Bronchial smooth muscle cell (primary cell): ENCODE measurements at places on chromosomes 11 and 22. TPM values are rescaled to one million over a fixed set of nuclear protein-coding genes. Genes with fewer than 3 reads are reported as not detected.

XKR3 gene
- not detected in 2 replicates for total RNA-seq

CDC45 gene
- 1.1 and 2.0 TPM in 2 replicates for total RNA-seq

CRYAB gene
- 9.0 and 11.9 TPM in 2 replicates for total RNA-seq

PDE2A gene
- total RNA-seq = 0.34 TPM in 1 of 2 replicates, not detected in the other

GLYATL1 gene
- total RNA-seq = 0.17 and 0.63 TPM in 2 replicates

FBXO7 gene
- total RNA-seq = 39.9 and 43.5 TPM in 2 replicates

BARX2 gene
- total RNA-seq = not detected in 2 replicates

APOL3 gene
- 18.4 and 26.5 TPM in 2 replicates for total RNA-seq

APBB1 gene
- 53.4 and 69.9 TPM in 2 replicates for total RNA-seq

AGBL2 gene
- total RNA-seq = 1.1 and 3.7 TPM in 2 replicates

EXPH5 gene
- total RNA-seq = 1.5 and 2.4 TPM in 2 replicates

SERHL2 gene
- total RNA-seq = 6.1 and 9.0 TPM in 2 replicates

CALCA gene
- total RNA-seq = not detected in 2 replicates

PKNOX2 gene
- 0.32 and 0.77 TPM in 2 replicates for total RNA-seq

TRIM34 gene
- 19.4 and 23.1 TPM in 2 replicates for total RNA-seq

GUCY1A2 gene
- under 0.01 TPM in 1 of 2 replicates, not detected in the other for total RNA-seq

APOL4 gene
- total RNA-seq = 0.95 and 8.7 TPM in 2 replicates

CNIH2 gene
- 0.17 TPM in 1 of 2 replicates, not detected in the other for total RNA-seq

IGSF22 gene
- not detected in 2 replicates for total RNA-seq

PANX3 gene
- not detected in 2 replicates for total RNA-seq

OR51L1 gene
- total RNA-seq = not detected in 2 replicates

CENPM gene
- total RNA-seq = 1.9 and 3.9 TPM in 2 replicates

SLC39A13 gene
- total RNA-seq = 36.7 and 49.2 TPM in 2 replicates

NPAS4 gene
- not detected in 2 replicates for total RNA-seq

NRGN gene
- 0.32 TPM in 1 of 2 replicates, not detected in the other for total RNA-seq

FGF19 gene
- not detected in 2 replicates for total RNA-seq

TUB gene
- 7.6 and 9.5 TPM in 2 replicates for total RNA-seq

CLNS1A gene
- total RNA-seq = 141 and 299 TPM in 2 replicates

PARVA gene
- total RNA-seq = 21.0 and 26.0 TPM in 2 replicates

OR2AT4 gene
- total RNA-seq = not detected in 2 replicates

ZFPL1 gene
- 26.0 and 32.2 TPM in 2 replicates for total RNA-seq

MRPL11 gene
- 27.6 and 34.5 TPM in 2 replicates for total RNA-seq

ALX4 gene
- 0.32 and 2.1 TPM in 2 replicates for total RNA-seq

LARGE1 gene
- total RNA-seq = 9.8 and 11.2 TPM in 2 replicates

TRIM51 gene
- total RNA-seq = not detected in 2 replicates

DBX1 gene
- total RNA-seq = not detected in 2 replicates

PRDM10 gene
- 2.8 and 3.1 TPM in 2 replicates for total RNA-seq

SPTY2D1 gene
- 8.3 and 12.8 TPM in 2 replicates for total RNA-seq

TSPAN18 gene
- total RNA-seq = not detected in 2 replicates

RASD2 gene
- total RNA-seq = 0.95 TPM in 1 of 2 replicates, not detected in the other

TMEM86A gene
- total RNA-seq = 0.47 and 0.60 TPM in 2 replicates

OR8G1 gene
- total RNA-seq = not detected in 2 replicates

LMO2 gene
- total RNA-seq = under 0.01 and 0.17 TPM in 2 replicates

TTLL12 gene
- total RNA-seq = 10.9 and 11.5 TPM in 2 replicates

OR52E8 gene
- total RNA-seq = not detected in 2 replicates

XRRA1 gene
- 5.3 and 11.7 TPM in 2 replicates for total RNA-seq

BATF2 gene
- 0.26 and 0.63 TPM in 2 replicates for total RNA-seq

JHY gene
- 0.60 and 2.2 TPM in 2 replicates for total RNA-seq

TTC36 gene
- 0.79 TPM in 1 of 2 replicates, not detected in the other for total RNA-seq

UBE4A gene
- total RNA-seq = 20.3 and 25.7 TPM in 2 replicates

CCDC116 gene
- 0.16 and 0.26 TPM in 2 replicates for total RNA-seq

ZNRF3 gene
- 1.8 and 2.2 TPM in 2 replicates for total RNA-seq
